ENCODE measurements at places on chromosomes 12 and 14. TPM values are rescaled to one million over a fixed set of nuclear protein-coding genes. Genes with fewer than 3 reads are reported as not detected.

The NOPCHAP1 gene
- 19.3 TPM for total RNA-seq

The TMEM52B gene
- not detected for total RNA-seq

The NRXN3 gene
- 1.2 TPM for total RNA-seq

The BCL11B gene
- total RNA-seq = 2.6 TPM

The CLEC4A gene
- 0.71 TPM for total RNA-seq

The SRGAP1 gene
- total RNA-seq = 52.0 TPM

The GLIPR1L2 gene
- total RNA-seq = not detected

The FAIM2 gene
- total RNA-seq = 3.5 TPM

The USP44 gene
- 2.7 TPM for total RNA-seq

The ITGB7 gene
- total RNA-seq = not detected

The TMEM116 gene
- total RNA-seq = 9.7 TPM

The SVOP gene
- 79.3 TPM for total RNA-seq

The RNF212B gene
- total RNA-seq = not detected

The DAO gene
- total RNA-seq = not detected

The NEK9 gene
- total RNA-seq = 50.7 TPM

The LYZ gene
- 0.37 TPM for total RNA-seq

The YY1 gene
- 60.6 TPM for total RNA-seq

The EGLN3 gene
- 1.9 TPM for total RNA-seq

The AMDHD1 gene
- not detected for total RNA-seq

The VDR gene
- total RNA-seq = not detected

The TMEM233 gene
- not detected for total RNA-seq

The ZFHX2 gene
- total RNA-seq = 39.1 TPM

The SETD1B gene
- total RNA-seq = 35.0 TPM

The CCDC177 gene
- total RNA-seq = 7.8 TPM

The MLXIP gene
- total RNA-seq = 120 TPM

The A2M gene
- 346 TPM for total RNA-seq

The DTX1 gene
- 4.3 TPM for total RNA-seq

The KERA gene
- total RNA-seq = not detected

The FITM1 gene
- total RNA-seq = 0.66 TPM

The HOXC12 gene
- not detected for total RNA-seq

The TMEM30B gene
- total RNA-seq = not detected

All from glutamatergic neuron (in vitro differentiated cells).